ENCODE measurements at places on chromosomes 6 and 20.

DNA sequence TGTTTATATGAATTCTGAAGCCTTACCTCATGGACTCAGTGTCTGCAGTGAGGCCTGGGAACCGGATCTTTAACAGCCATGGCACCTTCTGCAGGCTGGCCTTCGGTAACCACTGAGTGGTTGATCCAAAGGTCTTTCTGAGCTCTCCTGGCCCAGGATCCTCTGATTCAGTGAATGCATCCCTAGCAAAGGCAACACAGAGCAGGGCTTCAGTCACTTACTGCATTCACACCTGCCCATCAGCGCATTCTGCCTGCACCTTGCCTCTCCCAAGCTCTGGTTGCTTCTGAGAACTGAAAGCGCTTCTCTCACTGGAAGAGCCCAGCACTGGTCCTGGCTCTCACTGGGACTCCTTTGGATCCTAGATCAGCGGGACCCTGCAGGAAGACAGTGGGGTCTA, 8.4 kb upstream of the CST9 start:
- DNase-seq = no peak

DNA sequence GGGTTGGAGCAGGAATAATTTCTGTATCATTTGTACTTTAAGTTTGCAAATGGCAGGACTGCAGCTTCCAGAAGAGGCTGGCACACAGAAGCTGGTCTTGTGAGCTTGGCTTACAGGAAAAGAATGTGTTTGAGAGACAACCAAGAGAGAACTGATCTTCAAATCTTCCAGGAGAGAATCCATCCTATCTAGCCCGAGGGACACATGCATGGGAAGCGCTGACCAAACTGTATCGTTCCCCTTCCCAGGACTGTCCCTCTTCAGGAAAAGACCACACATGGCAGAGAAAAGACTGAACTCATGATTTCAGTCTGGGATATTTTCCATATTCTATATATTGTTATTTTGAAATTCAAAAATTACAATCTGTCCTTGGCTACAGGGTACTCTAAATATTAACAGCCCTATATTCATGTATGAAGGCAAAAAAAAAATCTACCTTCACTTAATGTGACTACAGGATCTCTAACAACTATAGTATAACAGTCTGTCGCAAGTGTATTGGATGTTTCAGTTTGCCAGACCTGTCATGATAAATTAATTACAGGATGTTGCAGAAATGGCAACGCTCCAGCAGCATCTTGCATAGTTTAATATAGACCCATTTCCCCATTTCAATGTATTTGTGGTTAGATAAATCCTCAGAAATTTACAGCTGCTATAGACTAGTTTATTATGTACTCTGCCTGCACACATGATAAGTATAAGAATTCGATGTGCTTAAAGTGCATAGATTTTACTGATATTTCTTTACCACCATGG, 99.4 kb downstream of the MYB start:
- DNase-seq = no peak

GRCh38 chr6:32096394-32097258, 12.5 kb downstream of the TNXB start:
- no peak for DNase-seq

DNA sequence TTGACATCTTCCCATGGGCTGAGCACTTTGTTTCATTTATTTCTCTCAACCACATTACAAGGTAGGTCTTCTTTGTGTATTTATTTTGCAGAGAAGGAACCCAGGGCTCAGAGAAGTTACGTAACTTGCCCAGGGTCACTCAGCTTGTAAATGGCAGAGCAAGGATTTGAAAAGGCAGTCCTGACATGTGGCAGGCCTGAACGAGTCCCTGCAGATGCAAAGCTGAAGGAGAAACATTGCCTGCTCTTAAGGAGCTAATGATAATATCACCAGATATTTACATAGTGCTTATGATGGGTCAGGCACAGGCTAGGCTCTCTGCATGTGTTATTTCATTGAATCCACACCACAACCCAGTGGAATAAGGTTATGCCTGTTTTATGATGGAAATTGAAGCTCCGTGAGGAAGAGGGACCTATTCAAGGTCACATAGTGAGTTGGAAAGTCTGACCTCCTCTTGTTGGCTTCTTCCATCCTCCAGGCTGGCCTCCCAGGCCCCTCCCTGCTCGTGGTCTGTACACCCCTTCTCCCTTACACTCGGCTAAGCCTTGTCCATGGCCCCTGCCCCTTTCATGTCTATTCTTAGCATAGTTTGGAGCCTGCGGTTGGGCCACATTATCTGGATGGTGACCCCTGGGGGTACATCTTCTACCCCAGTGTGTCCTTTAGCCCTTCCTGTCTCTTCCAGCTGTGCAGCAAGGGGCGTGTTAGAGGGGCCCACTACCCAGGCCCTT, 12.5 kb downstream of the MYH7B start:
- no peak for DNase-seq

DNA sequence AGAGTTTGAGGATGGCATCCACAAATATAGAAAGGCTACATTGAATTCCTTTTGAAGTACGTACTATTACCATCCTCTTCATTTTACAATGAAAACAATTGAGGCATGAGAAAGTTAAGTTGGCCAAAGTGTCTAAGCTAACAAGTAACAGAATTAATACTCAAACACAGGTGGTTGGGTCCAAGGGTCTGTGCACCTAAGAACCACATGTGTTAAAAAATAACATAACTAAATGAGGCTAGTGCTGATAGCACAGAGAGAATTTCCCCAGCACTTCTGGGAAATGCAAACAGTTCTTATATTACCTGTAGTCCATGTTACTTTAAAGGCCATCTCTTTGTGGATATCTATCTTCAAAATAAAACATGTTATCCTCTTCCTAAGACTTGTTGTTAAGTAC, 10.5 kb upstream of the KHDRBS2 start:
- DNase-seq = no peak

DNA sequence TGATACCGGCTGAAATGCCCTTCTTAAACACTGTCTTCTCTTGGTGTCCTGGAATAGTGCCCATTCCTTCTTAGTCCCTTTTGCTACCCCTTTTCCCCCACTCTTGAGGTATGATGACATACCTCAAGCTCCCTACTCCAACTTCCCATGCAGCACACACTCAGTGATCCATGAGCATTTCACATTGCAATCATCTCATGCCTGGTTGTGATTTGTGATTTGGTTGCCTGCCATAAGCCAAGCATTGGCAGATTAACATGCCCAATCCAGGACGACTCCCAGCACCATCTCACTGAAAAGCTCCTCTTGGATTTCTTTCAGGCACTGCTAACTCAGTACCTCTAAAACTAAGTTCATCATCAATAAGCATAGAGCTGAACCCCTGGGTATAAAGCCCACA, 14.7 kb upstream of the PTPRA start:
- no peak for DNase-seq

GRCh38 chr6:157563611-157564284, 182.8 kb downstream of the ZDHHC14 start:
- no peak for DNase-seq

- no peak for DNase-seq
These were observed 40.0 kb upstream of the SCP2D1 start for GRCh38 chr20:18773566-18773965.

Measured in Caki2 (cell line).